ENCODE measurements at places on chromosomes 4 and X.
A peak's percentile ranks its signal among the peaks of the same experiment; 100 is the strongest.

DNA sequence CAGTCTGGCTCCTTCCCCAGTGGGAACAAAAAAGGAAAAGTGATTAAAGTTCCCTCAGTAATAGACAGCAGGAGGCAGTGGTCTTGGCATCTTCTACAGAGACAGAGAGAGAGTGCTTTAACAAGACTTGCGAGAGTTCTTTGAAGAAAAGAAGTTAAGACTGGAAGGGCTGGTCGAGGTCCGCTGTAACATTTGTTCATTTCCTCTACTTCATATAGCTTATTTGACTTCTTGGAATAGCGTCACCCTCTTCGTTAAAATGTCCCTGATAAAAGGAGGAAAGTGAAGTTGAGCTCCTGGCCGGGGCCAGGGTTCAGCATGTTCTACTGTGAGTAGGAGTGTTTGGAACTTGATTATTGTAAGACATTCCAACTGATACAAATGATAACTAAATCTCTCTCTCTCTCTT lies 179.8 kb downstream of the SLIT2 start:
- no peak for DNase-seq
- H3K27ac ChIP-seq, result no peak overlapping the region
- H3K4me3 ChIP-seq, result no peak overlapping the region
- H3K36me3 ChIP-seq, result no peaks in the 10 kb centered on the region
- H3K27me3 ChIP-seq, result no peaks in the 10 kb centered on the region

GRCh38 chr4:168059251-168059650 lies 33.1 kb upstream of the ANXA10 start:
- no peak for DNase-seq
- no peak overlapping the region for H3K4me3 ChIP-seq
- H3K36me3 ChIP-seq, result no peaks in the 10 kb centered on the region
- H3K4me1 ChIP-seq, result no peaks in the 10 kb centered on the region
- H3K27ac ChIP-seq, result no peak overlapping the region
- no peaks in the 10 kb centered on the region for H3K27me3 ChIP-seq

DNA sequence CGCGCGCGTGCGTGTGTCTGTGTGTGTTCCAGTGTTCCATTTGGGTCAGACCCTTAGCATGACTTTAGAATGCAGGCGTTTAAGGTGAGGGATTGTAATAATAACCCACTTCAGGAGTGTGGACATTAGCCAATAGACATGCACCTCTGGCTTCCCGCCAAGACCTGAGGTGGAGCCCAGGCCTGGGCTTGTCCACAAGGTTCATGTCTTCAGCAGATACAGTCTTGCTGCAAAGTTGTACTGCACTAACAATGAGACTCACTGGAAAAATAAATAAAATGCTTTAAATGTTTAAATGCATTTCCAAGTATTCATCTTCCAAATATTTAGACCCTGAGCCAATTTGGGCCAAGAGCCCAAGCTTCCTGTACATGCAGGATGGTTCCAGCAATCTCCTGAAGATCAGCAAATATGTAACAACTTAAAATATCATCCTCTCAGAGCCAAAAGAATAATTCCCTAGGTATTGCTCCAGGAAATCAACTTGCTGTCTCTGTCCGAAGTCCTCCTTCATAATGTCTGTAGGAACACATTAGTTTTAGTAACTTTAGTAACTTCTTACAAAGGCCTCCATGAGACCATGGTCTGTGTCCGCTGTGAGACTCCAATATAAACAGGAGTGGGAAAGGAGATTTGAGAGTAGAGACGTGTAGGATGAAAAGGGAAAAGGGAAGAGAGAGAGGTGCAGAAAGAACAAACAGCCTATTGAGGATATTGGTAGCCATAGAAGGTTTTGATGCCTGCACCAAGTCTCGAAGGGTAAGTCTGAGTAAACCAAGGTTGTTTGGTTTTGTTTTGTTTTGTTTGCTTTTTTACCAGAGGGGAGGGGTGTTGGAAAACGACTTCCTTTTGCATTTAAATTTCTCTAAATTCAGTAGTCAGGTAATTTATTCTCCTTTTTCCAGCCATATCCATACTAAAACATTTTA lies 98.5 kb upstream of the KLF3 start:
- H3K4me1 ChIP-seq, result peaks cover 14% of the 10 kb centered on the region
- DNase-seq, result no peak
- no peak overlapping the region for H3K4me3 ChIP-seq
- no peaks in the 10 kb centered on the region for H3K27me3 ChIP-seq

- no peak overlapping the region for H3K27ac ChIP-seq
- no peak overlapping the region for H3K4me3 ChIP-seq
Observed at GRCh38 chr4:154559494-154560418, 3.1 kb upstream of the FGB start.

DNA sequence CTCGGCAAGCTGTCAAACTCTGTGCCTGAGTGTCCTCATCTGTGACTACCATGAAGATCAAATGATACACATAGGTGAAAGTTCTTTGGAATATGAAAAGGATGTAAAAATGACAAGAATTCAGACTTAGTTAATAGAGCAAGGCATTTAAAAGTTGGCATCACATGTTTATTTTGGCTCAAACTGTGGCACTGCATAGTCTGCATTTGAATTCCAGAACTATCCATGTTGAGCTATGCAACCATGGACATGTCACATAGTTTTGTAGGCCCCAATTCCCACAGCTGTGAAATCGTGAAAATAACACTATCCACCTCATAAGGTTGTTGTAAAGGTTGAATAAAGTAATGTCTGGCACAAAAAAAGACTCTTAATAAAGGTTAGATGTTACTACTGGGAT lies 33.9 kb downstream of the AFF2 start:
- no peaks in the 10 kb centered on the region for H3K27me3 ChIP-seq
- H3K36me3 ChIP-seq, result no peaks in the 10 kb centered on the region
- no peak overlapping the region for H3K4me3 ChIP-seq

- H3K36me3 ChIP-seq, result no peaks in the 10 kb centered on the region
- H3K27ac ChIP-seq, result no peak overlapping the region
- no peak overlapping the region for H3K4me3 ChIP-seq
- H3K4me1 ChIP-seq, result no peaks in the 10 kb centered on the region
Observed at GRCh38 chrX:39966176-39966575, 131.6 kb downstream of the BCOR start.

DNA sequence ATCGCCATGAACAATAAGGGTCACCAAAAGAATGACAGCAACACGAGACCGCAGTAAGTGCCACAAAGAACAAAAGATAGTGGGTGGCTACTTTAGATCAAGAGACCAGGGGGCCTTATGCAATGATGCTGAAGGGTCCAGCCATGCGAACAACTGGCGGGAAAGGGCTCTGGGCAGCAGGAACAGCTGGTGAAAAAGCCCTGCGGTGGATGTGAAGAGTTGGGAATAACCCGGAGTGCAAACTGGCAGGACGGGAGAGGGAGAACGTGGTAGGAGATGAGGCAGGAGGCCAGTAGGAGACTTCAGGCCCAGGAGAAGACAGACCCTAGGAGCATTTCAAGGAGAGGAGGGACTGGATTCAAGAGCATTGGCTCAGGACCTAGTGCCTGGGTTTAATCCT lies 120.2 kb downstream of the AFAP1 start:
- H3K27ac ChIP-seq, result no peak overlapping the region
- no peaks in the 10 kb centered on the region for H3K4me1 ChIP-seq
- no peaks in the 10 kb centered on the region for H3K27me3 ChIP-seq
- H3K36me3 ChIP-seq, result no peaks in the 10 kb centered on the region
- no peak for DNase-seq

GRCh38 chr4:39635023-39635422 lies 3.6 kb downstream of the SMIM14 start:
- no peak overlapping the region for H3K4me3 ChIP-seq
- no peaks in the 10 kb centered on the region for H3K27me3 ChIP-seq
- H3K4me1 ChIP-seq, result peaks cover 19% of the 10 kb centered on the region

- H3K4me1 ChIP-seq, result peaks cover 25% of the 10 kb centered on the region
- H3K4me3 ChIP-seq, result no peak overlapping the region
- no peak for DNase-seq
- H3K27ac ChIP-seq, result no peak overlapping the region
- no peaks in the 10 kb centered on the region for H3K27me3 ChIP-seq
Observed at GRCh38 chr4:121698236-121698671, 1.5 kb upstream of the ANXA5 start.

- no peak for DNase-seq
- H3K27ac ChIP-seq, result no peak overlapping the region
- H3K4me1 ChIP-seq, result no peaks in the 10 kb centered on the region
Observed at GRCh38 chr4:103012060-103012459, 7.4 kb downstream of the SLC9B1 start.

GRCh38 chrX:39613997-39614679 lies 483.6 kb downstream of the BCOR start:
- no peak for DNase-seq
- H3K27me3 ChIP-seq, result peaks cover 23% of the 10 kb centered on the region
- H3K36me3 ChIP-seq, result no peaks in the 10 kb centered on the region
- peak overlapping the region; percentile 18 for H3K4me3 ChIP-seq
- H3K4me1 ChIP-seq, result peaks cover 7% of the 10 kb centered on the region

- no peak overlapping the region for H3K4me3 ChIP-seq
- H3K27me3 ChIP-seq, result no peaks in the 10 kb centered on the region
- no peaks in the 10 kb centered on the region for H3K4me1 ChIP-seq
Observed at GRCh38 chr4:44912980-44913379, 186.6 kb upstream of the GNPDA2 start.

- no peaks in the 10 kb centered on the region for H3K27me3 ChIP-seq
- H3K27ac ChIP-seq, result no peak overlapping the region
- peaks cover 36% of the 10 kb centered on the region for H3K4me1 ChIP-seq
- peak overlapping the region; percentile 74 for H3K4me3 ChIP-seq
- H3K36me3 ChIP-seq, result no peaks in the 10 kb centered on the region
Observed at GRCh38 chrX:9342561-9343051, 122.3 kb upstream of the TBL1X start.

GRCh38 chr4:122534776-122535175 lies 78.3 kb upstream of the IL2 start:
- H3K36me3 ChIP-seq, result no peaks in the 10 kb centered on the region
- H3K27ac ChIP-seq, result no peak overlapping the region
- no peak overlapping the region for H3K4me3 ChIP-seq
- no peaks in the 10 kb centered on the region for H3K27me3 ChIP-seq
- peaks cover 3% of the 10 kb centered on the region for H3K4me1 ChIP-seq

- no peaks in the 10 kb centered on the region for H3K4me1 ChIP-seq
- H3K36me3 ChIP-seq, result peaks cover 25% of the 10 kb centered on the region
- no peak for DNase-seq
- no peak overlapping the region for H3K27ac ChIP-seq
- no peaks in the 10 kb centered on the region for H3K27me3 ChIP-seq
Observed at GRCh38 chr4:89249313-89249712, 58.3 kb downstream of the GPRIN3 start.

GRCh38 chrX:53186351-53186750 lies 38.7 kb downstream of the KDM5C start:
- H3K4me1 ChIP-seq, result no peaks in the 10 kb centered on the region
- DNase-seq, result no peak
- no peak overlapping the region for H3K27ac ChIP-seq
- no peak overlapping the region for H3K4me3 ChIP-seq

DNA sequence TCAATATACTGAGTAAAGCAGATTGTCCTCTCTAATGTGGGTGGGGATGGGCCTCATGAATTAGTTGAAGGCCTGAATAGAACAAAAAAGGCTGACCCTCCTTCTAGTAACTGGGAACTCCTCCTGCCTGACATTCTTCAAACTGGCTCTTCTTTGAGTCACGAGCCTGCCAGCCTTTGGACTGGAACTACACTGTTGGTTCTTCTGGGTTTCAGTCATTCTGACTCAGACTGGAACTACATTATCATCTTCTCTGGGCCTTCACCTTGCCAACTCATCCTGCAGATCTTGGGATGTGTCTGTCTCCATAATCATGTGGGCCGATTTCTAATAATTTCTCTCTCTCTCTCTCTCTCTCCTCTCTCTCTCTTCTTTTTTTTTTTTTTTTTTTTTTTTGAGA lies 26.9 kb upstream of the CT47C1 start:
- H3K4me3 ChIP-seq, result no peak overlapping the region
- DNase-seq, result no peak
- H3K27ac ChIP-seq, result no peak overlapping the region
- no peaks in the 10 kb centered on the region for H3K36me3 ChIP-seq

GRCh38 chrX:100263650-100264049 lies 146.4 kb downstream of the PCDH19 start:
- H3K27me3 ChIP-seq, result no peaks in the 10 kb centered on the region

GRCh38 chr4:139282721-139283075 lies 2.7 kb upstream of the MGARP start:
- peaks cover 18% of the 10 kb centered on the region for H3K4me1 ChIP-seq
- H3K4me3 ChIP-seq, result no peak overlapping the region
- peaks cover 46% of the 10 kb centered on the region for H3K27me3 ChIP-seq
- no peak for DNase-seq
- H3K27ac ChIP-seq, result no peak overlapping the region

GRCh38 chr4:135166661-135167060 lies 965.1 kb upstream of the PABPC4L start:
- H3K27ac ChIP-seq, result no peak overlapping the region
- H3K4me1 ChIP-seq, result no peaks in the 10 kb centered on the region
- DNase-seq, result no peak
- no peaks in the 10 kb centered on the region for H3K36me3 ChIP-seq

DNA sequence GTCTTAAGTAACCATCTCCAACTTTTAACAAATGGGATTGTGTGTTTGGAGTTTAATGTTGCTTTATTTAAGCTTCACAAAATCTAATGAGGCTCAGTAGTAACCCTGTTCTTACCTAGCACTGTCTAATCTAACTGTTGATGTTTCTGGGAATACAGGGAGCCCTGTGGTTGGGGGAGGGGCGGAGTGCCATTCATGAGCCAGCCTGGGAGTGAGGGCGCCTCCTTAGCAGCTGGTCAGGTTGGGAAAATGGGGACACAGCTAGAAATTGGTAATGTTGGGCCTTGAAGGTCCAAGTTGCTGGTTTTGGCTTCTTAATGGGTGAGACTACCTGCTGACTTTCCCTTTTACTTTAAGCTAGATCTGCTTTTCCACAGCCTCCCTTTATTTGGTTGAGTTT lies 22.9 kb upstream of the TADA2B start:
- no peak for DNase-seq
- no peak overlapping the region for H3K4me3 ChIP-seq
- H3K36me3 ChIP-seq, result peaks cover 82% of the 10 kb centered on the region
- H3K4me1 ChIP-seq, result no peaks in the 10 kb centered on the region

DNA sequence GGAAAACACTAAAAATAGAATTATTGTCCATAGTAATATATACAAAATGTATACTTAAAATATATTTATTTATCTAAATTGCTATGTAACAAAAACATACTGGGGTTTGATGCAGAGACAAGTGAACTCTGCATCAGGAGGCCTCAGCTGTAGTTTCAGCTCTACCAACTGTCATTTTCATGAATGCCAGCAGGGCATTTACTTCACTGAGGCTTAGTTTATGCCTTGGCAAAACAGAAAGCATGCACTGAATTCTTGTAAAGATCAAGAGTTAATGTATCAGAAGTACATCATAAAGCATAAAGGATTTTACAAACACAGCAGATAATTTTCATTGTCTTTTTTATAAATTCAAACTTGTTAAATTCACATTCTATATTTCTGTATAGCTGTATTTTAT lies 577.0 kb downstream of the C4orf33 start:
- H3K36me3 ChIP-seq, result no peaks in the 10 kb centered on the region
- no peak overlapping the region for H3K4me3 ChIP-seq
- H3K27ac ChIP-seq, result no peak overlapping the region
- H3K27me3 ChIP-seq, result no peaks in the 10 kb centered on the region
- no peaks in the 10 kb centered on the region for H3K4me1 ChIP-seq
